RPMI7951 (cell line): ENCODE measurements at places on chromosomes 16 and 17.

DNA sequence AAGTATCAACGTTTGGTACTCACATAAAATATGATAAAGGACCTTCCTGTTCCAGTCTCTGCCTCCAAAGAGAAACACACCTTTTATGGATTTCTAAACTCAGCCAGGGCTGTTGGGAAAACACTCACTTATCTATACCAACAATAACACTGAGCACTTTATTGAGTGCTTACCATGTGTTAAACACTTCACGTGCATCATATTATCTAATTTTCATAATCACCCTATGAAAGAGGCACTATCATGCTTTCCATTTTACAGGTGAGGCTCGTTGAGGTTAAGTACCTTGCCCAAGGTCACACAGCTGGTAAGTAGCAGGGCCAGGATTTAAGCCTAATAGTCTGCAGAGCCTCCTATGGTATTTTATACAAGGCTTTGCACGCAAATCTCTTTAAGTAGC is 251.5 kb upstream of the SOX9 start:
- DNase-seq = no peak

GRCh38 chr16:60073376-60073775 is 1339.3 kb upstream of the GOT2 start:
- DNase-seq = peak; percentile 5

DNA sequence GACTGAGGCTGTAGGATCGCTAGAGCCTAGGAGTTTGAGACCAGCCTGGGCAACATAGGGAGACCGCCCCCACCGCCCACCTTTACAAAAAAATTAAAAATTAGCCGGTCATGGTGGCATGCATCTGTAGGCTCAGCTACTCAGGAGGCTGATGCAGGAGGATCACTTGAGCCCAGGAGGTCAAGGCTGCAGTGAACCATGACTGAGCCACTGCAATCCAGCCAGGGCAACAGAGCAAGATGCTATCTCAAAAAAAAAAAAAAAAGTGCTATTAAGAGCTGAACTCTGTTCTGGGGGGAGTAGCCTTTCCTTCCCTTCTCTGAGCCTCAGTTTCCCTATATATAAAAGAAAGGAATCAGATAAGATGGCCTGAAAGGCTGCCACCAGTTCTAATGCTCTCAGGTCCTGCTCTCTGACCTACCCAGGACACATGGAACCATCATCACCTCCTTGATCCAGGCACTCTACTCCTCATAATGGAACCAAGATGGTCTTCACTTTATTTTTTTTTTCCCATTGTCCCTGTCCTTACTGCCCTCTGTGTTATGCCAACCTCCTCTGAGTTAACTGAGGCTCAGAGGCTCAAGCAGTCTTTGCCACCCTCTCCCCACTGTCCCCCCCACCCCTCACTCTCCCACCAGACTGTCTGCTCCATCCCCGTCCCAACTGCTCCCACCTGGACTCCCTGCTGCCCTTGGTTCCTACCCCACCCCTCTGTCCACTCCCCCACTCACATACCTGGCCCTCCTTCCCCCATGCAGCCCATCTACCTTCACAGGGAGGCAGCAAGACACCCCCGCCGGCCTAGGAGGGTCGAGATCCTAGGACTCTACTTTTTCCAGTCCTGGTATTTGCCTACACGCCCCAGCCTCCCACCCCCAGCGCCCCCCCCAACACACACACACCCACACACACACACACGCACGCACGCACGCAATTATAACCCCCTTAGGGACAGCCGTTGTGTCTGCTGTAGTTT is 23.8 kb upstream of the EIF1 start:
- DNase-seq = no peak

DNA sequence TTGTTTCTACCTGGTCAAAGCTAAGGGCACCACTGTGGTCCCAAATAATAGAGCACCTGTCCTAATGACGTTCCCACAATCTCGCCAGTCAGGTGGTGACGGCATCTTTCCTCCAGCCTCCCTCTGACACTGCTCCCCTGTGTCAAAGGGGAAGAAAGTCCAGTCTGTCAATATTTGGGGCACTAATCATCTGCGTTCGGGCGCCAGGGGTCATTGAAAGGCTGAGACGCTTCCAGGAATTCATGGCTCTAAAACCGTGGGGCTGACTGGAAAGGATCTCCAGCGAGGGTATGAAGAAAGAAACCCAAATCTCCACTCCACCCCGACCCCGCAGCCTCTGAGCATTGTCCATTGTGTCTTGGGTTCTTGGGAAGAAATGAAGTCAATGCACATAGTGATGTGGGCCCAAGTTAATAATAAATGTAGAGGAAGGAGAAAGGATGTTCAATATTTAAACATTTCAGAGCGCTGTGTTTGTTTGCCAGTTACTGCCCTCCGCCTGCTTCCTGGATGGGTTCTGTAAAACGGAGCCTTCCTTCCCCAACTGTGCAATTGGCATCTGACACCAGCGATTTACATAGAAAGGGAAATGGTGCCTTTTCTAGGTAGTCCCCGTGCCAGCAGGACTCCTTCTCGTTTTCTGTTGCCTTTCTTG is 103.2 kb downstream of the SOCS1 start:
- no peak for DNase-seq

GRCh38 chr17:49600949-49601348 is 25.3 kb downstream of the NXPH3 start:
- no peak for DNase-seq

DNA sequence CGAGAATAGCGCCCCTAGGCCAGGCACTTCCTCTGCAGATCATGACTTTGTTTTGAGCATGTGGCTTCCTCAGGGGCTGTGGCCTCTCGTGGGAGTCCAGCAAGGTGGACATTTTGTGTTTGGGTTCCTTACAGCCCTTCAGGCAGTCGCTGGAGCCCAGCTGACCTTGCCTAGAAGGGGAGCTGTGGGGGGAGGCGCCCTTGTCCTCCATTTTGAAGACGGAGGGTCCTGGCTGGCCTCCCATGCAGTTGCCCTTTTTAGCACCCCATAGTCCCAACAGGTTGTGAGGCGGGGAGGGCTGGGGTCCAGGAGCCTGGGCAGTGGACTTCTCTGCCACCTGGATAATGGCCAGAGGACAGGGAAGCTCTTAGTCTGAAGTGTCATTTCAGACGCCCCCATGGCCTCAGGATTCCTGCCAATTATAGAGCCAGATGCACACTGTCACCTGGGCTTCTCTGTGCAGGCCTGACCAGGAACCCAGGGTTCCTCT is 1.4 kb downstream of the SOST start:
- DNase-seq = no peak

DNA sequence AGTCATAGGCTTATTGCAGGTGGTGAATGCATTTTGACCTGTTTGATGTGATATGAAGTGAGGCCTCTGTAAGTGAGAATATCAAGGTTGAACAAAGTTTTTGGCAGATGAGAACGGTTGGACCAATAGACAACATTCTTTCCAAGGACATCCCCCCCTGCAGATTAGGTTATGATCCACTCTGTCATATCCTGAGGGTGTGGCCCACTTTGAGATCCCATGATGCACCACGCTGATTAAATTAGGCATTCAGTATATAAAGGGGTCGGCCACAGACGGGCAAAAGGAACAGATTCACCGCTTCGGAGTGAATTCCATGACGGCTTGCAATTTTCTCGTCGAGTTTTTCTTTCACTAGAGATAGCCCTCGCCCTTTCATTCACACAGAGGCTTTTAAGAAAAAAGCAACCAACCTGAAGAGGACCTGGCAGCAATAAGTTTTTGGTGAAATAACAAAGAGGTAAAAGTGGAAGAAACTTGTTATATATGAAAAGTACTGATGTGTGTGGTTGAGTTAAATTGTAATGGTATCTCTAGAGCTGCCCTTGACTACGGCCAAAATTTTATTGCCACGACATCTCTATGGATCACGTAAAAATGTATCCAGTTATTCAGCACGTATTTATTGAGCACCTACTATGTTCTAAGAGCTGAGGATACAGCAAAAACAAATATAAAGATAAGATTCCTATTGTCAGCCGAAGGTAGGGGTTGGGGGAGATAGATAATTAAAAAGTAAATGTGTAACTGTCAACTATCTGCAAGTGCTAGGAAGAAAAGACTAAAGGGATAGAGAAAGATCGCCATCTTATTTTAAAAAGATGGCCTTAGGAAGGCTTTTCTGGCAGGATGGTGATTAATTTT is 1.7 kb upstream of the RBBP6 start:
- DNase-seq = peak; percentile 87

DNA sequence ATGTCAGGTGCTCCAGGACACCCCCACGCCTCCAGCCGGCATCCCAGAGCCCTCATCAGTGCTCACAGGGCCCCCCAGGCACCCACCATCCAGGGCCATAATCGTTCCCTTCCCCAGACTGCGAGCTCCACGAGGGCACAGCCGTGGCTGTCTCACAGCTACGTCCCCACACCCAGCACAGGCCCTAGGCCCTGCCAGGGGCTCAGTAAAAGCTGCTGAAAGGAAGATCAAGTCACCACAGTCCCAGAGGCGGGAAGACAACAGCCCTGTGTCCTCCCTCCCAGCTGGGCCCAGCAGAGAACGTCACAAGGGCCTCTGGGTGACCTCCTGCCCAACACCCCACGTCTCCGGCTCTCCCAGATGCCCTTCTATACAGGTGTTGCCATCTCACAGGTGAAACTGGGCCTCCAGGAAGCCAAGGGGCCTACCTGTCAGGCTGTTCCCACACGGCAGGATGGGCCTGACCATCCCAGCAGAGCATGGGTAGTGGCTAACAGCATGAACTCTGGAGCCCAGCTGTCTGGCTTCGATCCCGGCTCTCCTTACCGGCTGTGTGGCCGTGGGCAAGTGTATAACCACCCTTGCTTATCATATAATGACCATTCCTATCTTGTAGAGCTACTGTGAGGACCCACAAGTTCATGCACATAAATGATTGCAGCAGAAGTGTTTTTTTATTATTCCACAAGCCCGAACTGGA is 17.9 kb downstream of the ARL2BP start:
- no peak for DNase-seq

- DNase-seq = peak; percentile 74
Measured at GRCh38 chr17:72510351-72511016, 389.7 kb downstream of the SOX9 start.

DNA sequence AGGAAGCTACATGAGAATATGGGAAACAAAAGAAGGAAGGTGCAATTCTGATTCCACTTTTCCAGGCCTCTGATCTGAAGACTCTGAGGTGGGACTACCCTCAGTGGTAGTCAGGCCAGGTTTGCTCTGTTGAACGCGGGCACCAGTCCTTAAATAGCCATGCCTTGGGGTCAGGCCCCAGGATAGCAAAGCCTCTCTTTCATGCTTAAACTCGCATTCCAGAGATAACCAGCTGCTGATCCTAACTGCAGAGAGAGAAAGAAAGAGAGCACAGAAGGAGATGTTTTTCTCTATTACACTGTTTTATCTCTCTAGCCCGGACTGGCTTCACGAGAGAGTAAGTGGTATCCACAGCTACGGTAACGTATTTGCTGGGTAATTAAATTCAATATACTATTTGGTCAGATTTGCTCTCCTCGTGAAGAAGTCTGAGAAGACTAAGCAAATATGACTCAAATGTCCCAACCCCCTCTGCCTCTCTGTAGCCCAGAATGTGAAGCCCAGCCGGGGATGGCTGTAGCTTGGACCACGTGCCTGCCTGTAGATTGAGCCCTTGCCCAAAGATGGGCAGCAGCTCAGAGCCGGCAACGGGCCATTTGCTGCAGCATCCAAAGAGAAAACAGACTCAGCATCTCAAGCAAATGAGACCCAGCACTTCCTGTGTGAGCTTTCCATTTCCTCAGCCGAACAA is 122.2 kb downstream of the SMG6 start:
- peak; percentile 92 for DNase-seq

DNA sequence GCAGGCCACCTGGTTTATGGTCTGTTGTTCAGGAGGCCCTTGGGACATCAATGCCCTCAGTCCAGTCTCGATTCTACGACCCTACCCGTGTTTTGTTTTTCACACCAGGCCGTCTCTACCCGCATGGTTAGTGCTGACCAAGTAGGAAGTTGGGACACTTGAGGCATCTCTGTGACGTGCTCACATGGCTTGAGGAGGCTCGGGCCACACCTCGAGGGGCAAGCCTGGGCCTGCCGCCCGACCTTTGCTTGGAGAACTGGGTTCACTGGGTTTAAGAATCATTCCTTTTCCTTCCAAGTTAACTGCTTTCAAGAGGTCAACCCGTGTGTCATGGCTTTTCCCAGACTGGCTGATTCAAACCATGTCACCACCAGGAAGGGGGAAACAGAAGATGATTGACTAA is 86.8 kb downstream of the CMIP start:
- DNase-seq = no peak

DNA sequence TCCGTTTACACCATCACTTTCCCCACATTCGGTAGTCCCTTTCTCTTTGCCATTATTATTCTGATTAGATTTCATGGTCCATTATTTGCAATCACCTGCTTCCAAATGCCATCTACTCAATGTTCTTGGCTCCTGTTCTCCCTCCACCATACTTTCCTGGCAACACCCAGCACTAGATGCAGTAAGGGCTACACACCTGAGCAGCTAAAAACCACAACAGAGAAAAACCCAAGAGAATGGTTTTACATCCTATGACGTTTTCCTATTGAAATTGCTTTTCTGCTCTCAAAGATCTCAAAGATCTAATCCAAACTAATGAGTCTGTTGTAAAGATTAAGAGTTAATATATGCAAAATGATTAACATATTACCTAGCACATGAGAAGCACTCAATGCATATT is 441.3 kb downstream of the SHISA9 start:
- no peak for DNase-seq

GRCh38 chr16:79628988-79629387 is 28.5 kb upstream of the MAF start:
- DNase-seq = no peak

GRCh38 chr17:80907281-80907680 is 84.4 kb upstream of the CHMP6 start:
- no peak for DNase-seq

DNA sequence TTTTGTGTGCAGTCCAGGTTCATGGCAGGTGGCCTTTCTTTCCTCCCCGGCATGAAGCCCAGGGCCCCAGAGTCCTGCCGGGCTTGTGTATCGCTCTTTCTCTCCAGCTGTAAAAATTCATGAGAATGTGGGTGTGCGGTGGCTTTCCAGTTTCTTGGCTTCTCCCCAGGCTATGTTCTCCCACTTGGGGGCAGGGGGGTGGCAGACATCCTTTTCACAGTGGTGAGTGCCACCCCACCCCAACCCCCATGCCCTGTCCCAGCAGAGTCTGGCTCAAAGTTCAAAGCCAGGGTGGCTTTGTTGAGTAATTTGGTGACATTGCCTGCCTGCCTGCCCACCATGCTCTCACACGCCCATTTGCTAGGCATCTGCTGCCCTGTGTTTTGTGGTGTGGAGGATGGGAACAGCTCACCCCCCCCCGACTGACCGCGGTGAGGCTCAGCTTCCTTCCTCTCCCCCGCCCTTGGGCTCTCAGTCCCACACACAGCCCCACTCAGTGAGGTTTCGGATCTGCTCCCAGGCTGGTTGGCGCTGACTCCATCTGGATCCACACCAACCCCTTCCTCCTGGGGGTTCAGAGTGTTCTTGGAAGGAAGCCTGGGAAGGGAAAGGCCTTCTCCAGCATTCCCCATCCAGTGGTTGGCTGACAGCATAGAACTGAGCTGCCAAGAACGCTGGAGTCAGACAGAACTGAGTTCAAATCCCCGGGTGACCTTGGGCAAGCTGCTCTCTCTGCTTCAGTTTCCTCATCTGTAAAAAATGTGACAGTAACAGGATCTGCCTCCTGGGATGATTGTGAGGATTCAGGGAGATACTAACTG is 36.0 kb downstream of the CHD9 start:
- DNase-seq = peak; percentile 99

GRCh38 chr16:77068402-77068801 is 122.6 kb upstream of the MON1B start:
- DNase-seq = no peak

GRCh38 chr17:28763804-28764266 is 20.0 kb downstream of the TRAF4 start:
- DNase-seq = peak; percentile 69

- DNase-seq = no peak
Measured at GRCh38 chr17:8563024-8563776, 67.3 kb downstream of the MYH10 start.

- no peak for DNase-seq
Measured at GRCh38 chr16:2512735-2513404, 882 bp upstream of the ATP6V0C start.
